Renal cortex interstitium (tissue), 15 donors: ENCODE measurements at places on chromosomes 16 and 17. TPM values are rescaled to one million over a fixed set of nuclear protein-coding genes. Genes with fewer than 3 reads are reported as not detected.

- DNase-seq: no peak
These were observed 45.7 kb downstream of the TMEM186 start for GRCh38 chr16:8751481-8752311.

DNA sequence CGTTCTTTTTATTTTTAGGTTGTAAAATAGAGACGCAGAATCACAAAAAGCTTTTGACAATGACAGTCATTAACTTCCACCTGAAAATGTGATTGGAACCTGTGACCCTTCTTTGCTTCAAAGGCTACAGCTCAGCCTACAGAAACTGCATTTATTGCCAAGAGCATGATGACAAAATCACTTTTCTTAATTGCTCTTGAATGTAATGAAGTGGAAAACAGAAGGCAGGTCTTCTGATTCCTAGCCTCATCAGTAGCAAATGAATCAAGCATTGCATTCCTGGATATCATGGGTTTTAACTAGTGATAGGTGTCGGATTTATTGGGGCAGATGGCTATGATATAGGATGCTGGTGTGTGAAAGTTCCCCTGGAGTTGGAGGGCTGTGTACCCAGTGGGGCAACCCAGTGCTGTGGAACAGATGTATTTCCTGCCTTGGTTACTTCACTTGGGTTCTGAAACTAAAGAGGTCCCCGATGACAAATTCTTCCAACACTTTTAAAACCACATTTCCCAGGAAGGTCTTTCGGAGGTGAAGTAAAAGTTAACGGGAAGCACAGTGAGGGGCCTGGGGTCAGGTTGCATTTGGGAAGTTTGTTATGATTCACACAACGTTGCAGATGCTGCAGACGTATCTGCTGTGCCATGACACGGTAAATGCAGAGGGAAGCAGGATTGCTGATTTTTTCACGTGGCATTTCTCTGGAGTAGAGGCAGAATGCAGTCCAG is 127.5 kb downstream of the HS3ST3A1 start:
- DNase-seq: no peak

DNA sequence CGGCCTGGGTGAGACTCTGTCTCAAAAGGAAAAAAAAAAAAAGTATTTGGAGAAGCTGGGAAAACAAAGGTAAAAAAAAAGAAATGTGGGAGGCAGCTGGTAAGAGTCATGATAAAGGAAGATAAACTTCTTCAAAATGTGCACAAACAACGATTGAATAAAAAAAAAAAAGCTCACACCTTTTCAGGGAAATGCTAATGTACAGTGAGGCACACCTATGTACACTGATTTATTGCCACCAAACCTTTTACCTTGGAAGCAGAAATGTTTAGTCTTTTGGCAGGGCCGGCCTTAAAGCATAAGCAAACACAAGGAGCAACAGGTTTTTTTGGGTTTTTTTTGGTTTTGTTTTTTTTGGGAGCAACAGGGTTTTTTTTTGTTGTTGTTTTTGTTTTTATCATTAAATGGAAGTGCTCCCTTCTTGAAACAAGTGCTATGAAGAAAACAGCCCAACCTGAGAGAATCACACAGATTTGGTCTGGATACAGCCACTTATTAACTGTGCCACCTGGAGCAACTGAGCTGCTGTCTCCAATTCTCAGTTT is 29.8 kb upstream of the KCNJ2 start:
- DNase-seq: no peak

Gene SULT1A2
- polyA plus RNA-seq: 1.7 TPM

GRCh38 chr17:5511401-5512225 is 25.2 kb downstream of the MIS12 start:
- DNase-seq: no peak

DNA sequence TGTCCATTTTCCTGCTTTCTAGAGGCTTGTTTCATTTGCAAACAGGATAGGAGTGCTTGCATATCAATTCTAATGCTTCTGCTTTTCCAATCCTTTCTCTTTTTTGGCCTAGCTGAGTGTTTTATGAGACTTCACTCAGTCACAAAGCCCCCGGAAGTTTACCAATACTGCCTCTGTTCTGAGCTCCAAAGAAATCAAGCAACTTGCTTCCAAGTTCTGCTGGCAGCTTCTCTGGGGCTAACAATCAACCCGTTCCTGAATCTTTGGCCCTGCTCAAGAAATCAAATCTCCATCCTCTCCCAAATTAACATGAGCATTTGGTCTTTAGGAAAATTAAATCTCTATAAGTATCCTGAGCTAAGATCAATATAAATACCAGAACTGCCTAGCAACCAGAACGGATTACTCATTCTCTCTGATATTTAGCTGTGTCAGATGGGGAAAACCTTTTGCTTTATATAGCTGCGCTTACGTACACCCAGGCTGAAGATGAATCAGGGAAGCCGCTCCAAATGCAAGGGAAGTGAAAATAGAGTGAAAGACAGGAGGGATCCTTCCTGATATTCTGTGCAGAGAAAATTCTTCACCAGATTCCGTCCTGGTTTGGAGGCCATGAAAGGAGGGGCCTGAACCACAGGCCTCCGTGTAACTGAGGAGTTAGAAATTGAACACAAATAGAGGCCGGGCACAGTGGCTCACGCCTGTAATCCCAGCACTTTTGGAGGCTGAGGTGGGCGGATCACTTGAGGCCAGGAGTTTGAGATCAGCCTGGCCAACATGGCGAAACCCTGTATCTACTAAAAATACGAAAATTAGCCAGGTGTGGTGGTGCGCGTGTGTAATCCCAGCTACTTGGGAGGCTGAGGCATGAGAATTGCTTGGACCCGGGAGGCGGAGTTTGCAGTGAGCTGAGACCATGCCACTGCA is 23.3 kb upstream of the GRB2 start:
- DNase-seq: no peak
